ENCODE measurements at places on chromosomes 2 and 18.
A peak's percentile ranks its signal among the peaks of the same experiment; 100 is the strongest.

DNA sequence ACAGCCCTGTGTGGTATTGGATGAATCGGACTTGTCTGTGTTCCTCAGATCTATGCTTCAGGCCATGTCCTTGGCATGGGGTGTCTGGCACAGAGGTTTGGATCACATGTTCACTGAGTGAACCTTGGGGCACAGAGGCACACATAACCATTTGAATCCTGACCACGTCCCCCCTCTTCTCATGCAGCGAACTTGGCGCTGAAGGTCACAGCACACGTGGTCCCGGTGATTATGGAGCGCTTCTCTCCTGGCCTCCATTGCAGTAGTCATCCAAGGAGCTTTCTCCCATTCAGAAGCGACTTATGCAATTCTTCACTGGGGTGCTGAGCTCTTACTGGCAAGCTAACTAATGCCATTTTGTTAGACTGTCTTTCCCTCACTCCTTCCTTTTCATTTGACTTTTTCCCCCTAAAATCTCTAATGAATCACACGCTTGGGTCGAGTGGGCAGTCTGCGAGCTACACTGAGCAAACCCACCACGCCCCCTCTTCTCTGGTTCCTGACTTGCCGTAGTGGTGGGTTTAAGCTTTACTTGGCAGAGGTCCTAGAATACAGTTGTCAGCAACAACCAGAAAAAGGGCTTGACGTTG lies 59.4 kb downstream of the KCNG2 start:
- DNase-seq = no peak

- DNase-seq = no peak
These were observed 8.6 kb upstream of the IL36A start for GRCh38 chr2:112996635-112997034.

- no peak for DNase-seq
These were observed 41.5 kb upstream of the MCFD2 start for GRCh38 chr2:46956981-46957531.

- DNase-seq = peak; percentile 23
These were observed 381.3 kb downstream of the SOX11 start for GRCh38 chr2:6073191-6074088.

Data from ACHN (cell line).